ENCODE measurements at places on chromosomes 2 and 18.

DNA sequence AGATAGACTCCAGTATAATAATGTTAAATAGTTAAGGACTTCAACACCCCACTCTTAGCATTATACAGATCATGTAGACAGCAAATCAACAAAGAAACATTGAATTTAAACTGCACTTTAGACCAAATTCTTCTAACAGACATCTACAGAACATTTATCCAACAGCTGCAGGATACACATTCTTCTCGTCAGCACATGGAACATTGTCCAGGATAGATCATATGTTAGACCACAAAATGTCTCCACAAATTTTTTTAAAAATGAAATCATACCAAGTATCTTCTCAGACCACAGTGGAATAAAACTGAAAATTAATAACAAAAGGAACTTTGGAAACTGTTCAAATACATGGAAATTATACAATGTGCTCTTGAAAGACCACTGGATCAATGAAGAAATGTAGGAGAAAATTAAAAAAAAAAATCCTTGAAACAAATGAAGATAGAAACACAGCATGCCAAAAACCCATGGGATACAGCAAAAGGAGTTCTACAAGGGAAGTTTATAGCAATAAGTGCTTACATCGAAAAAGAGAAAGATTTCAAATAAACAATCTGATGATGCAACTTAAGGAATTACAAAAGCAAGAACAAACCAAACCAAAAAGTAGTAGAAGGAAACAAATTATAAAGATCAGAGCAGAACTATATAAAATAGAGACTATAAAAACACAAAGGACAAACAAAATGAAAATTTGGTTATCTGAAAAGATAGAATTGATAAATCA, 12.3 kb upstream of the SPP2 start:
- DNase-seq = no peak

- DNase-seq = peak; percentile 26
Observed at GRCh38 chr2:29398384-29399237, 283.4 kb downstream of the CLIP4 start.

- no peak for DNase-seq
Observed at GRCh38 chr2:191657977-191658376, 20.0 kb upstream of the NABP1 start.

DNA sequence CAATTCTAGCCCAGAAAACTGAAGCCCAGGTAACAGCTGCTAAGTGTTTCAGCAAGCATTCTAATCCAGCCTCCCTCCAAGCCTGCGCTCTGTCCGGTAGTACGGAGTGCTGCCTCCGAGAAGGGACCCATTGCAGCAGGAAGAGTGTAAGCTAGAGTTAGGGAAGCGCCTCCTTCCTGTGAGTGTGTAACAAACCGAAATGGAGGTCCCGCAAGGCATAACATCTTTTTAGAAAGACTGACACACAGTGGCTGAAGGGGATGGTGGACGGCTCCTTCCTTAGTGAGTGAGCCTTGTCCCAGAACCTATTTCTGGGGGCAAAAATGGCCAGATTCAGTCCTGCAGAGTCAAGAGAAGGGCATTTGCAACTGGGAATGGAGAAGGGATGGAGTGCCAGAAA, 12.2 kb downstream of the PKDCC start:
- no peak for DNase-seq

- no peak for DNase-seq
Observed at GRCh38 chr2:200319548-200320337, 13.2 kb downstream of the SPATS2L start.

DNA sequence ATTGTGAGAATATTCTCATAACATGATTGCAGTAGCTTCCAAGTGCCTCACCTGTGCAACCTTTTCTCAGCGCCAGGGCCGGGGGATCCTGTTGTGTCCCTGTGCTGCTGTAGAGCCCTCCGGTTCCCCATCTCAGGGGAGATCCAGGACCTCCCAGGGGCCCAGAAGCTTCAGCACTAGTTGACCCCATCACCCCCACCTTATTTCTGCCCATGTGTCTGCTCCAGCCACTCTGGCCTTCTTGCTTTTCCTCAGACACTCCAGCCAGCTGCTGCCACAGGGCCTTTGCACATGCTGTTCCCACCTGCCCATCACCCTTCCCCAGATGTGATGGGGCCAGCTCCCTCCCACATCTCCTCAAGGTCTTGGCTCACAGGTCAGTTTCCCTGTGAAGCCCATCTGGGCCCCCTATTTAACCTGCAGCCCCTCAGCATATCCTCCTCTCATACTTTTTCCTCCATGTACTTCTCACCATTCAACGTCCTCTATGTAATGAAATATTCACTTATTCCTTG, 226.5 kb downstream of the SEPTIN10 start:
- no peak for DNase-seq

- DNase-seq = no peak
Observed at GRCh38 chr2:231680992-231681852, 27.1 kb upstream of the PTMA start.

- DNase-seq = no peak
Observed at GRCh38 chr18:45284174-45284573, 331.1 kb upstream of the SLC14A2 start.

DNA sequence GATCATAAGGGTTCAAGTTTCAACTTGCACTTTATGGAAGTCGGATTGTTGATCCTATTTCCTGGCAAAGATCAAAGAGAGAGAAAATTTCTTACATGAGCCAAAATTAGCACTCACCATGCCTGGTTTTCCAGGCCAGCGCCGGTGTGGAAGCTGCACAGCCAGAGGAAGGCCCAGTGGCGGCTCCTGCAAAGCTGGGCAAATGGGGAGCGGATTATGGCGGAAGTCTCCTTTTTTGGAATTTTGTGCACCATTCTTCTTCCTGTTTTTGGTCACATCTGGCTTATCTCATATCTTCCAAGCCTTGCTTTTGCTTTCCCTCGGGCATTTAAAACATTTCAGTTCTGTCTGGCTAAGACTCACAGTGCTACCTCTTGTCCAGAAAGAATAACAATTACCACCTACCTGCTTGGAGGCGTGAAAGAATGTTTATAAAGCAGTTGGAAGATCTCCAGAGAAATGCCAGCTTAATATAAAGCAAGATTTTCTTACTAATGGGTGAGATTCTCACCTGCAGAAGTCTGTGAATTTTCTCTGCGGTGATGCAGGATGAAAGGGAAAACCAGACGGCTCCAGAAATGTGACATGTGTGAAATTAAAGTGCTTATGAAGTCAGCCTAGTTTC, 94.3 kb downstream of the ASAP2 start:
- no peak for DNase-seq

DNA sequence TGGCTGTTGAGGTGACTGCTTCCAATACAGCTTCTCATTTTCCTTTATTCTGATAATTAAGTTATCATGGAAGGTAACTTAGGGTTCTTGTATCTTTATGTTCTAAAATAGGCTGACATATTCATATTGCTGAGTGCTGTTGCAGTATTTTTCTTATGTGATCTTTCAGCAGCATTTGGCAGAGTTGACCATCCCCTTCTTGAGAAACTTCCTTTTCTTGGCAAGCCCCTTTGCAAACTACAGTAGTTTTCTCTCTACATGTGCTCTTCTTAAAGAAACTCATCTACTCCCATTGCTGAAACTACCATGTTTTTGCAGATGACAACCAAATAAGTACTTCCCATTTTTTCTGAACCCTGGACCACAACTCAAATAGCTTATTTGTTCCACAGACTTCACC, 476.5 kb upstream of the TRIB2 start:
- DNase-seq = no peak

DNA sequence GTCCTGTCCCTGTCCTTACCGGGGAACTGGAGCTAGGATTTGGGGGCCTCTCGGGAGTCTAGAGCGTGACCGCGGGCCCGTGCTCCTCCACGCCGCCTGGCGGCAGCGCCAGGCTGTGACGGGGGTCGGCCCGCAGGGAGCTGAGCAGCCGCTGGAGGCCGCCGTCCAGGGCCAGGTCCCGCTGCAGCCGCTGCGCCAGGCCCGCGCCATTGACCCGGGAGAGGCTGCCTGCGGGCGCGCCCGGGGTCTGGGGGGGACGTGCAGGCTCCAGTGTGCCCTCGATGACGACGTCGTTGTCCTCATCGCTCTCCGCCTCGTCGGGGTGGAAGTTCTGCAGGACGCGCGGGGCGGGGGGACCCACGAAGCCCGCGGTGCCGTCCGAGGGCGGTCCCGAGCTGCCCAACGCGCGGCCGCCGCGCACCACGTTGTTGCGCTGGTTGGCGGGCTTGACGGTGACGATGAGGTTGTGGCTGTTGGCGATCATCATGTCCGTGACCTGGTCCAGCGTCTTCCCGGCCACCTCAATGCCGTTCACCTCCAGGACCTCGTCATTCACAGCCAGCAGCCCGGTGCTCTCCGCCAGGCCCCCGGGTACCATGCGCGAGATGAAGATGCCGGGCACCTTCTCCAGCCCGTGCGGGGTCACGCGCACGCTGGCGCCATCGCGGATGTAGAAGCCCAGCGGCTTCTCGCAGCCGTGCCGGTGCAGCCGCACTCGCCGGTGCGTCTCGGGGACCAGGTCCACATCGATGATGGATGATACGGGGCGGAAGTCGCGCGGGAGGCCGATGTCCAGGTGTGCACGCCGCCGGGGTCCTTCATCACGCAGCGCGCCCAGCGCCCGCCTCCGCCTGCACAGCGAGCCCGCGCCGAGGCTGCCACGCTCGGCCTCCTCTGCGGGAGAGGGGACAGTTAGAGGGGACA, 50.9 kb downstream of the ADNP2 start:
- no peak for DNase-seq

DNA sequence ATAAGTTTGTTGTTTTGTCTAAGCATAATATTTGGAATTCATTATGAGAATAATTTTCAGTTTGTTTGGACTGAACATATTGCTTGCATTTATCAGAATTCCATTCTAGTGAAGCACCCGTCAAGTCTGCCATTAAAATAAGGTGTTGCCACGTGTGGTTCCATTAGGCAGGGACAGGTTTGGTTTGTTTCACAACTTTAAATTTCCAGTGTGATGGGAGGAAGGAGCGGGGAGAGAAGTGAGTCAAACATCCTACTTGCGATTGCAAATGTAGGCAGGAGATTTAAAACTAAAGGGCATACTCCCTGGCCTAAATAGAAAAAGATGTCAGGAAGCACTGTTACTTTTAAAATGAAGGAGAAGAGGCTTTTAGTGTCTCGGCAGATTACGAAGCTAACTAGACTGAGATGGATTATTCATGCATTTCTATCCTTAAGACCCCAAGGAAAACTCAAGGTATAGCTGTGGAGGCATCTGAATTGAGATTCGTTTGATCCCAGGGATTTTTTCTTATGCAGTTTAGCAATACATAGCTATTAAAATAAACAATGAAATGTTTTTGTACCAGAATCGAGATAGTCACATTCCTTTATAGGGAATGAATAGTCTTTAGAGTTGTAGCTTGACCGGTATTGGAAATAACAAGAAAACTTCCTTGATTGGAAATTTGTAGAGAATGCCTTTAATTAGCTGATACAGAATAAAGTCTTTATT, 19.8 kb downstream of the GRHL1 start:
- no peak for DNase-seq

GRCh38 chr2:30334762-30335363, 103.5 kb downstream of the LBH start:
- no peak for DNase-seq

DNA sequence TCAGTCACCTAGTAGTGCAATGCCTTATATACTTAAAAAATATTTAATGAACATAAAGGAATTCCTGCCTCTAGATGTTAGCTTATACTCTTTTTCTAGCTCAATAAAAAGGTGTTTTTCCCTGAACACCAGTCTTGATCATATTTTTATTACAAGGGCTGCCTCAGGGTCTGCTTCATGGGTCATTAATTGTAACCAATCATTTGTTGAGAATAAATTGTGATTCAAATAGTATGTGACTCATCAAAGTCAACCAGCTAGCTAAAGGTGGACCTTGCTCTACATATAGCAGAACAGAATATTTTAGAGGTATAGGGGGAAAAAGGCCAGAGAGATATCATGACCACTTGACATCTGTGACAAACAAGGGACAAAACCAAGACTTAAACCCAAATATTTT, 114.0 kb downstream of the PIK3C3 start:
- no peak for DNase-seq

DNA sequence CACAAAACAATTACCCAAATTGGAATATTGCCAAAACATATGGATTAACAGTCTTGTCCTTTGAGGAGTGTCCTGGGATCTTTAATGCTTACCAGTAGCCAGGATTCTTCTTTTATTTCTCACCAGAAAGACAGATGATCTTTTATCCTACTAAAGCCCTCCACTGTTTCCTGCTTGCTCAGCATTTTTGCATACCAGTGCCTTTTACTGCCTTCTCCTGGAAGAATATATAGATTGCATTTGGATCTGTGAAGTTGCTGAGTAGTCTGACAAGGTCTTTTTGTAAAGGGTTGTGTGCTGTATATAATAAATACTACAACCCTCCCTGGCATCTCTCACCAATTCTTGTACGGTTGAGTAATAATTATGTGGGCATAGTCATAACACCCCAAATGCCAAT, 652.2 kb downstream of the LRRTM4 start:
- DNase-seq = no peak

GRCh38 chr2:198498048-198498447, 693.7 kb downstream of the PLCL1 start:
- no peak for DNase-seq

DNA sequence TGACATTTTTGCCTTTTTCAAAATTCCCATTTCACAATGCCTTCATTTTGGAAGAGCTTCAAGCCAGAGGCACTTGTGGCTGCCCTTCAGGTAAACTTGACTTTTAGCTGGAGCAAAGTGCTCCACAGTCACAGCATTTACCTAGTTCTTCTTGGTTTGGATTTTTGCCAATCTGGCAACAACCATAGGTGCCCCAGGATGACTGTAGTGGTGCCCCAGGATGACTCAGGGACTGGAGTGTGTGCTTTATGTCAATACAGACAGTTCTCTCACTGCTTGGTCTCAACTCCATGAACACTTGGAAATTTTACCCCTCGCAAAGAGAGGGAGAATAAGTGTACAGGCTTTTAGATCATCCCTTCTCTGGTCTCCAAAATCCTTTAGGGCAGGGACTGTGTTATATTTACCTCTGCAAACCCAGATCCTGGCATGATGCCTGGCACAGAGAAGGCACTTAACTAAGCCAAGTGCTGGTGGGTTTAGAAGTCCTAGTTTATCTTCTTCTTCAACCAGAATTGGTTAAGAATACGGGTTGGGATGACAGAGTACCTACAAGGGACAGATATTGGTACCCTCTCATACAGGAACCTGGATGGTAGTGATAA, 15.3 kb upstream of the PTPN4 start:
- peak; percentile 79 for DNase-seq

GRCh38 chr18:57843386-57843785, 40.3 kb upstream of the ATP8B1 start:
- DNase-seq = peak; percentile 46
